ENCODE measurements at places on chromosomes 2 and 18. TPM values are rescaled to one million over a fixed set of nuclear protein-coding genes. Genes with fewer than 3 reads are reported as not detected.

TBR1 gene
- total RNA-seq = not detected

NOL4 gene
- total RNA-seq = not detected

RAPGEF4 gene
- total RNA-seq = 0.50 TPM

GRCh38 chr18:45978084-45978483 is 11.0 kb upstream of the EPG5 start:
- DNase-seq = no peak
- H3K27me3 ChIP-seq = no peaks in the 10 kb centered on the region
- no peaks in the 10 kb centered on the region for H3K4me1 ChIP-seq
- no peak overlapping the region for H3K4me3 ChIP-seq
- no peak overlapping the region for H3K27ac ChIP-seq

DNA sequence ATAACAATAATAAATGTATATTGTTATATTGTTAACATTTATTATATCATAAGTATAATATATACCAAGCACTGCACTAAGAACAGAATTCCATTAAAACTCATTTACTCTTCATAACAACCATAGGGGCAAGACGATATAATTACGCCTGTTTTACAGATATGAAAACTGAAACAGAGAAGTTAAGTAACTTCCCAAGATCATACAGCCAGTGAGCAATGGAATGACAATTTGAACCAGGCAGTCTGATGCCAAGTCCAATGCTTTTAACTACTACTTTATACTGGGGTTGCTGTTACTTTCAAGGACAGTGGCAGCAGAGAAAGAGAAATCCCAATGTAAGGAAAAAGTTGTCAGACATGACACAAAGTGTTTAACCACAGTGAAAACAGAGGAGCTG is 338.8 kb upstream of the ID2 start:
- H3K4me1 ChIP-seq = peaks cover 31% of the 10 kb centered on the region
- no peaks in the 10 kb centered on the region for H3K27me3 ChIP-seq
- no peak overlapping the region for H3K4me3 ChIP-seq
- no peaks in the 10 kb centered on the region for H3K36me3 ChIP-seq
- no peak overlapping the region for H3K27ac ChIP-seq
- no peak for DNase-seq

- no peak overlapping the region for H3K27ac ChIP-seq
- peaks cover 11% of the 10 kb centered on the region for H3K36me3 ChIP-seq
- H3K27me3 ChIP-seq = no peaks in the 10 kb centered on the region
- no peak for DNase-seq
Observed at GRCh38 chr2:233381638-233381995, 27.3 kb downstream of the DGKD start.

DNA sequence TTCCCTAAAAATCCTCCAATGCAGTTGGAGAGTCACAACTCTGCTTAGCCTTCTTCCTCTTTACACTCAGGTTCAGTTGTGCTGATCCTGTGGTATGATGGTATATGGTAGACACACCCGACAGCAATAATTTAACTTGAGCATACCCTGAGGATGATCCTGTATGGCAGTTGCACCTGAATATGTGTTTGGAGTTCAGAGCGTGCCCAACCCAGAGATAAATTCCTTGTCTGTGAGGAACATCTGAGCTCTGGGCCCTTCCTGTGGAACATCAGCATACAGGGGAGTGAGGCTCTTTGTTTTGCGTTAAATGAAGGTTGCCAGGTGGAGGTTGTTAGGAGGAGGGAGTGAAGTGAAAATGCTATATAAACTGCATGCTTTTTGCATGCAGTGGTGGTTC is 187.7 kb downstream of the MYO3B start:
- DNase-seq = no peak
- H3K4me3 ChIP-seq = no peak overlapping the region
- H3K27me3 ChIP-seq = no peaks in the 10 kb centered on the region
- no peaks in the 10 kb centered on the region for H3K36me3 ChIP-seq
- no peak overlapping the region for H3K27ac ChIP-seq
- no peaks in the 10 kb centered on the region for H3K4me1 ChIP-seq

GRCh38 chr2:237540823-237541222 is 25.6 kb upstream of the PRLH start:
- no peak for DNase-seq
- no peak overlapping the region for H3K4me3 ChIP-seq
- H3K4me1 ChIP-seq = no peaks in the 10 kb centered on the region
- H3K36me3 ChIP-seq = no peaks in the 10 kb centered on the region
- no peak overlapping the region for H3K27ac ChIP-seq

- H3K4me1 ChIP-seq = no peaks in the 10 kb centered on the region
- no peaks in the 10 kb centered on the region for H3K36me3 ChIP-seq
- no peak overlapping the region for H3K27ac ChIP-seq
- no peak for DNase-seq
Observed at GRCh38 chr2:26429779-26430578, 28.3 kb downstream of the DRC1 start.
